Heart left ventricle (tissue), 16 donors: ENCODE measurements at places on chromosomes 2 and 18. TPM values are rescaled to one million over a fixed set of nuclear protein-coding genes. Genes with fewer than 3 reads are reported as not detected.
A peak's percentile ranks its signal among the peaks of the same experiment; 100 is the strongest.

The ALK gene
- 0.09 TPM for total RNA-seq

The IL36RN gene
- total RNA-seq, result not detected

The GALNT14 gene
- 1.0 TPM for total RNA-seq

The ESPNL gene
- 1.2 TPM for total RNA-seq

The MROH2A gene
- total RNA-seq, result not detected

The THAP4 gene
- total RNA-seq, result 68.7 TPM

The RBMS1 gene
- 71.7 TPM for total RNA-seq

The ZEB2 gene
- total RNA-seq, result 86.3 TPM

The TDRD15 gene
- not detected for total RNA-seq

GRCh38 chr2:27281442-27281841 is 787 bp upstream of the TRIM54 start:
- DNase-seq, result no peak

DNA sequence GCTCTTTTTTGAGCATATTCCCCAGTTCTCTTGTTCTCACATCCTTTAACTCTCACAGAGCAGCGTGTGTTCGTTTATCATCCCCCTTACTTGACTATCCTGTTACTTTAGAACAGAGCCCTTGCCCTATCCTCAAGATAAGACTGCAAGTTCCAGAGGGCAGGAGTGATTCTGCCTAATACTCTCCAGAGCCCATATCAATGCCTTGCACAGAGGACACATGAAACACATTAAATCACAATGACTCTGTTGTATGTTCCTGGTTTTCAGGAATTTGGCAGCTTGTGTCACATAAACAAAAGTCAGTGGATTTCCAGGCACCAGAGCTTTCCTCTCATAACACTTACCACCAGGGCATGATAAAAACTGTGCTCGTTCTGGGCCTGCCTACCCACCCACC is 156.7 kb downstream of the RNF144A start:
- no peak for DNase-seq

GRCh38 chr18:37420315-37420880 is 145.2 kb downstream of the CELF4 start:
- no peak for DNase-seq

DNA sequence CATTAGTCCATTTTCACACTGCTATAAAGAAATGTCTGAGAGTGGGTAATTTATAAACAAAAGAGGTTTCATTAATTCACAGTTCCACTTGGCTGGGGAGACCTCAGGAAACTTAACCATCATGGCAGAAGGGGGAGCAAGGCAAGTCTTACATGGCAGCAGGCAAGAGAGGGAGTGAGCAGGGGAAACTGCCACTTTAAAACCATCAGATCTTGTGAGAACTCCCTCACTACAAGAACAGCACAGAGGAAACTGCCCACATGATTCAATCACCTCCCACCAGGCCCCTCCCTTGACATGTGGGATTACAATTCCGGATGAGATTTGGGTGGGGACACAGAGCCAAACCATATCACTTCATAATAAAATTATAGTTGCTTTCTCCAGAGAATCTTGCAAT is 365.5 kb upstream of the ID2 start:
- no peak for DNase-seq

- DNase-seq, result no peak
These were observed 825.9 kb upstream of the POU3F3 start for GRCh38 chr2:104028061-104028460.

DNA sequence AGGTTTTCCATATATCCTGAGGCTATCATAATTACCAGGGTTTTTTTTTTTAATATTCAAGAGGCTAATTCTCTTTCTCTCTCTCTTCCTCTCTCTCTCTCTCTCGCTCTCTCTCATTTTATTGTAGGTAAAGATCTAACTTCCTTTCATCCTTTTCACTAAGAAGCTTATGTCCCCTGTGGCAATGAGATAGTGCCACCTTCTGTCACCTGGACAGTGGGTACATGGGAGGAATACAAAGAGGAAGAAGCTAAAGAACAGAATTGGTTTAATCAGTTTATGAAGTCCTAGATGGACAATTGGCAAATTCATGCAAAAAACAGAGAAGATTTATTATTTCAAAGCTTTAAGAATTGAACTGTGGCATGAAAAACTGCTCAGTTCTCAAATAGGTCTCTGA is 1582.3 kb upstream of the TMEFF2 start:
- DNase-seq, result no peak

- no peak for DNase-seq
These were observed 74.8 kb upstream of the ZBTB14 start for GRCh38 chr18:5370332-5370731.

DNA sequence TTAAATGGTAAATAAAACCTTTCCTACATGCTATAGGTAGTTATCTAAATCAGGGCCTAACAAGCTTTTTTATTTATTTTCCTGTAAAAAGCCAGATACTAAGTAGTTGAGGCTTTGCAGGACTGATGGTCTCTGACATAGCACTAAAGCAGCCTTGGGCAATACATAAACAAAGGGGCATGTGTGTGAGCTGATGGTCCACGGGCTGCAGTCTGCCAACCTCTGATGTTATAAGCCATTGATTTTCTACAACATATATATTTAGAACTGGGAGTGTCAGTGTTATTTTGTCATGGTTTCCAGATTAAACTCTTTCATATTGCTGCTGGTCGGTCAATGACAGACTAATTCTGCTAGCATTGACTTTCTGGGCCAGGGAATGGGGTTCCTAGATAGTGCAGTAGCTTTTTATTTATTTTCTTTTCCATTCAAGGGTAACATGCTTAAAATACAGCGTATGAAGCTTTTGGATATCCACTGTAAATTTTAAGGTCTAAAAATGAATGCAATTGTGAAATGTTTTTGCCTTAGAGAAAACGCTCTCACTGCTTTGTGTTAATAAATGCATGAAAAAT is 134.0 kb downstream of the NEDD4L start:
- DNase-seq, result no peak

DNA sequence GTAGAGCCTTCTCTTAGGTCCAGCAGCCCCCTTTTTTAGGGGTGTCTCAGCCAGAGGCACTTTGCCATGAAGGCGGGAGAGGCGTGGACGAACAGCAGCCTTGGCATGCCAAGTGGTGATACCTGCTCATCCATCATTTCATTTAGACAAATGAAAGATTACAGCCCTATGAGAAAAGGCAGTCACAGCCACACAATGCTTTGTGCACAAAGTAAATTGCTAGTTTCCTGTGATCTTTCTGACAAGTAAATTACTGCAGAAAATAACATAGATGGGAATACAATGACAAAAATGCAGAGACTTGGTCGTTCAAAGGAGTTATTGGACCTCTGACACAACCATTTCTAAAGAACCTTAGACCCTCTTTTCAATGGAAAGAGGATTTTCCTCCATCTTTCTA is 94.9 kb downstream of the RND3 start:
- DNase-seq, result no peak

DNA sequence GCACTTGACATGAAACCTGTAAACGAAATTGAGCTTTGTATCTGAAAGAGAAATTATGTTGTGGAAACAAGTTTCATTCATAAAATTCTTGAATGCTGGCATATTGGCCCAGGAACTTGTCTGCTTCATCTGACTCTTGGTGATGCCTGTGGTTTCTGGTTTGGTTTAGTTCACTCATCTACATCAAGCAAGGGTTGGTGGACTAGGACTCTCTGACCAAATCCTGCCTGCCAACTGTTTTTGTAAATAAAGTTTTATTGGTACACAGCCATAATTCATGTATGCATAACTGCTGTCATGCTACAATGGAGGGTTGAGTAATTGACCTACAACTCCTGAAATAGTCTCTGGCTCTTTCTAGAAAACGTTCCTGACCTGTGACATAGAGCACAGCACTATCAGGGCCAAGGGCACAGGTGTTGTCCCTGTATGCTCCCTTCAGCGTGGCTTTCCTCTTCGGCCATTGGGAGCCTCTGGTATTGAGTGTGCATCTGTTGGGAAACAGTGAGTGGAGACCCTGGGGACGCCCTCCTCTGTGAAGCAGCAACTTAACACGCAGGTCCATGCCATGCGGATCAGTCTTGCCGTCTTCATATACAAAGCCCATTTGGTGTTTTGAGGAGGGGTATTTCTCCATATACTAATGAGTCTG is 226.3 kb downstream of the SH3RF3 start:
- no peak for DNase-seq

- no peak for DNase-seq
These were observed 46.4 kb upstream of the DSC1 start for GRCh38 chr18:31209041-31209440.

- DNase-seq, result no peak
These were observed 16.5 kb downstream of the GATA6 start for GRCh38 chr18:22185771-22186386.

DNA sequence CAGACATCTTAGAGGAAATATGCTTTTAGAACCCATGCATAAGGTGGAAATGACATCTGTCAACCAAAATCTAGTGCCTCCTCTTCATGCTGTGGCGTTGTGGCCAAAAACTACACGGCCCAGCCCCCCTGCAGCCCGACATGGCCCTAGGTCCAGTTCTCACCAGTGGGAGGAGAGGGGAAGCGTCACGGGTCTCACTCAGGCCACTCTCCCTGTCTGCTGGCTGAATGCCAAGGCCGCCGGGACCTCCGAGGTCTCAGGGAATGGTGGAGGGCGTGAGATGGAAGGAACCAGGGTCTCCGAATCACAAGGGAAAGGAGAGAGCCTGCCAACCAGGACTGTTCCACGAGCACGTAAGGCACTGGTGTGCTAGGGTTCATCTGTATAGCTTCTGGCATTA is 361.0 kb downstream of the ANAPC1 start:
- peak; percentile 59 for DNase-seq

GRCh38 chr2:80377071-80377470 is 72.5 kb upstream of the LRRTM1 start:
- no peak for DNase-seq
